ENCODE measurements at places on chromosomes 16 and 17.
A peak's percentile ranks its signal among the peaks of the same experiment; 100 is the strongest.

GRCh38 chr16:72751076-72751475 lies 296.9 kb downstream of the ZFHX3 start:
- no peak for DNase-seq

DNA sequence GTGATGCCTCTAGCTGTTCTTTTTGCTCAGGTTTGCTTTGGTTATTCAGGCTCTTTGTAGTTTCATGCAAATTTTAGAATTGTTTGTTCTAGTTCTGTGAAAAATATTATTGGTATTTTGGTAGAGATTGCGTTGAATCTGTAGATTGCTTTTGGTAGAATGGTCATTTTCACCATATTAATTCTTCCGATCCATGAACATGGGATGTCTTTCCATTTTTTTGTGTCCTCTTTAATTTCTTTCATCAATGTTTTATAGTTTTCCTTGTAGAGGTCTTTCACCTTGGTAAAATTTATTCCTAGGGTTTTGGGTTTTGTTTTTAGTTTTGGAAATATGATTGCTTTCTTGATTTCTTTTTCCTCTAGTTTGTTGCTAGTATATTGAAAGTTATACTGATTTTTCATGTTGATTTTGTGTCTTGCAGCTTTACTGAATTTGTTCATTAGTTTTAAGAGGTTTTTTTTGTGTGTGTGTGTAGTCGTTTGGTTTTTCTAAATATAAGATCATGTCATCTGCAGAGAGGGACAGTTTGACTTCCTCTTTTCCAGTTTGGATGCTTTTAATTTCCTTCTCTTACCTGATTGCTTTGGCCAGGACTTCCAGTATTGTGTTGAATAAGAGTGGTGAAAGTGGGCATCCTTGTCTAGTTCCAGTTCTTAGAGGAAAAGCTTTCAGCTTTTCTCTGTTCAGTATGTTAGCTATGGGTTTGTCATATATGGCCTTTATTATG lies 42.4 kb downstream of the NSRP1 start:
- no peak for DNase-seq

DNA sequence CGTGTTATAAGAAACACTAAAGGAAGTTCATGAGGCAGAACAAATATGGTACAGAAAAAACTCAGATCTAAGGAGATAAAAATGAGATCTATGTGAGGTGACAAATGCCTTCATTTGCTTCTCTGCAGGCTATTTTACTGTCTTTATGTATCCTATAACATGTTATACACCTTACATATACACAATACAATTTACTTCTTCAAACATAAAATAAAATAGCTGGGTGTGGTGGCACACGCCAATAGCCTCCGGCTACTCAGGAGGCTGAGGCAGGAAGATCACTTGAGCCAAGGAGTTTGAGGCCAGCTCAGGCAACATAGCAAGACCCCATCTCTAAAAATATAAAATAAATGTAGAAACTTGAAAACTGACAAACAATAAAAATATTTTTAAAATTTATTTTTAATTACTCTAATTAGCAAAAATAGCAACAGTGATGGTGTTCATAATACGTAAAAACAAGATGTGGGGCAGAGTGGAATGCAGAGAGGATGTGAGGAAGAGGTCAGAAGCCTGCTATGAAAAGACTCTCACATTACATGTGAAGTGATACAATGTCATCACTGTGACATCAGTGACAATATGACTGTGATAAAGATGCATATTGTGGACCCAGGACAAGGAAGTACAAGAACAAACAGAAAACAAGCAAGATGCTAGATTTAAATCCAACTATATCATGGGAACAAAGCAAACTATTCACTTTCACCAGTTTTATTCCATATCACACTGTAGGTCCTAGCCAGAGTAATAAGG lies 31.0 kb downstream of the VPS53 start:
- DNase-seq, result no peak

DNA sequence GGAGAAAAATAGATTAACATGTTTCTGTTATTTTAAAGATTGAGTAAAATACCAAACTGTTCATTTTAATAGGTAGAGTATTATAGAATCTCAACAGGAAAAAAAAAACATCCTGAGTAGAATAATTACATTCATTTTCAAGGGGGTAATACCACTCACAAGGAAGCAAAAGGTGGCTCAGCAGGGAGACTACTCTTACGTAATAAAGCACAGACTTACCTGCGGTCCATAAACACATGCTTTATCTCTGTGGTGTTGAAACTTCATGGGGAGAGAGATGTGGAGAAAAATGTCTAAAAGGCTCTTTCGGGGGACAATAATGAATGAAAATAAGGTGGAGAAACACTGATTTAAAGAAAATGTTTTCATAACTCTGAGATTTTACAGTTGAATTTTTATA lies 171.7 kb downstream of the MRTFB start:
- DNase-seq, result no peak

DNA sequence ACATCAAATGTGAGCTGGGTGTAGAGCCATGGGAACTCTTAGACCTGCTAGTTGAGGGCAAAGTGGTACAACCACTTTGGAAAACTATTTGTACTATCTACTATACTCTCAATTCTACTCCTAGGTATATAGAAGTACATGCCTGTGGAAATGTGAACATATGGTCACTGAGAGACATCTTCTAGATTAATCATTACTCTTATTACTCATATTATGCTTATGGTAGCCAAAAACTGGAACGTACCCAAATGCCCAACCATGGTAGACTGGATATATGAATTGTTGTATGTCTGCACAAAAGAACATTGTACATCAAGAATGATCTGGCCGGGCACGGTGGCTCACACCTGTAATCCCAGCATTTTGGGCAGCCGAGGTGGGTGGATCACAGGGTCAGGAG lies 2.7 kb downstream of the WDR45B start:
- DNase-seq, result no peak

DNA sequence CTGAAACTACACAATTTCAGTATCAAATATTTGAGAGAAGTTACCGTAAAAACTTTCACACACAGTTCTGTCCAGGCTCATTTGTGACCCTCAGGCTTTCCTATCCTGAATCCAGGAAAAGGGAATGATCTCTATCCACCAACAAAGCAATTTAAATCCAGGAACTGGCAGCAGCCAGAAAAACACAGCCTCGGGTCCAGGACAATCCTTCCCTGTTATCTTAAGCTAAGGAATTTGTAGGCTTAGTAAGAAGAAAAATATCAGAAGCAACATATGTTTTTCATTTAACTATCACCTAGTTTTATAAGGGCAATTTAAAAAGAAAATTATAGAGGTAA lies 47.1 kb downstream of the TEX2 start:
- DNase-seq, result no peak

- peak; percentile 36 for DNase-seq
Measured at GRCh38 chr17:39653662-39654331, 11.4 kb upstream of the TCAP start.

DNA sequence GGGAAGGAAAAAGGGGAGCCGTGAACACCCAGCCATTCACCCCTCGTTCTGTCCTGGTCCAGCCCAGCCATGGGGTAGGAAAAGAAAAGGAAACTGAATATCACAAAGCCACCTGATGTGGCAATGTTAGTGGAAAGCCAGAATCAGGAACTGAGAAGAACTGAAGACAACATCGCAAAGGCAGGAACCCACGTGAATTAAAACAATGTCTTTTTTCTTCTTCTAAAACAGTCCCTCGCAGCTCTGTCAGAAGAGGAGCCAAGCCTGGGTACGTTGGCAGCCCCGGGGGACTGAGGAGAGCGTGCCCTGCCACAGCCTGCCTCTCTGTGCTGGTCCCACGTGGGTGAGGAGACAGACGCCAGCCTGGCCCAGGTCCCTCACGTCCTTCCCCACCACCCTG lies 55.0 kb downstream of the ZNF423 start:
- DNase-seq, result no peak

GRCh38 chr17:57544401-57544800 lies 200.7 kb downstream of the CCDC182 start:
- no peak for DNase-seq

GRCh38 chr16:50411034-50411433 lies 42.2 kb upstream of the BRD7 start:
- no peak for DNase-seq

DNA sequence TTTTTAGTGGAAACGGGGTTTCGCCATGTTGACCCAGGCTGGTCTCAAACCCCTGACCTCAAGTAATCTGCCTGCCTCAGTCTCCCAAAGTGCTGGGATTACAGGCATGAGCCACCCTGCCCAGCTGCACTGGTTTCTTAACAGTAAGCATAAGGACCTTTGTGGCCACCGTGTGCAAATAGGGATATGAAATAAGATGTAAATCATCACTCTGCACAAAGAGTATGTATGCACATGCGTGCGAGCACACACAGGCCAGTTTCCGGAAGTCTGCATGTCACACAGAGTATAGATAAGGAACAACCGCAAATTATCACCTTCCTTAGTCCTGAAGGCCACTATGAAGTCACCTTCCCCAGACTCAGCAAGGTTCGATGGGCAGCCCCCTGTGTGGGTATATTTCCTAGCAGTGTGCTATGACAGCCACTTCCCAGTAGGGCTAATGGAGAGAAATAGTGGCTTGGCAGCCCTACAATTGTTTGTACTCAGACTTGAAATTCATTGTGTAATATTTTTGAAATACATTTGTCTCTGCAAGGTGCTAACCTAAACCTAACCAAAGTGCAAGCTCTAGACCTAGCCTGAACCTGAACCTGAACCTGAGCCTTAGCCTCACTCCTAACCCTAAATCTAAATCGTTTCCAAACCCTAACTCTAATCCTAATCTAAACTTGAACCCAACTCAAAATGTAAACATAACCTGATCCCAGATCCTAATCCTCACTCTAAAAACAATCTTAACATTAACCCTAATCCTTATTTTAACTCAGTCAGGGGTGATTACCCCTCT lies 48.4 kb upstream of the SKAP1 start:
- peak; percentile 27 for DNase-seq

DNA sequence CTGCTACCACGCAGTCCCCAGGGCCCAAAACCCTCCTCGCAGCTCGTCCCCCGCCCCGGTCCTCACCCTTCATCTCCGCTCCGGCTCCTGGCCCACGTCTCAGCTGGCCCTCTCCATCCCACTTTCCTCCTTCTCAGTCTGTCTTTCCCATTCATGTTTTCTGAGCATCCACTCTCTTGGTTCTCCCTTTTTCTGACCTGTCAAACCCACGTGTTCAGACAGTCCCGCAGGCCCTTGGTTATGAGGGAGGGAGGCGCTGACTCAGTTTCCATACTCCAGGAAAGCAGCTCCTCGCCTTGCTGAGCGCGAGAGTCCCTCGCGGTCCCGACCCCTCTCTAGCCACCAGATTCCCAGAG lies 392 bp upstream of the HID1 start:
- no peak for DNase-seq

DNA sequence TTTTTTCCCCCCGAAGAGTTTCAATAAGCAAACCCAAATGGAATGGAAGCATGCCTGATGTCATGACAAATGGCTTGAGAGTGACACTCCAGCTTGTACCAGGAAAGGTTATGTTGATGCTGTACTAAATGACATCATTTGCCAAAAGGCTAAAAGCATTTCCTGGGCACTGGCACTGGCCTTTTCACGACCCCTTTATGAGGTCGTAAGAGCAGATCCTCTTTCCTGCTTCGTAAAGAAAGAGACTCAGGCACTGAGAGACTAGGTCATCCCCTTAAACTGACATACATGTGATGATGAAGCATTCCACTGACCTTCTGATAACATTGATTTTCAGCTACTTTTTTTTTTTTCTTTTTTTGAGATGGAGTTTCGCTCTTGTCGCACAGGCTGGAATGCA lies 30.5 kb downstream of the CEP295NL start:
- no peak for DNase-seq

GRCh38 chr17:187130-187529 lies 5.7 kb upstream of the DOC2B start:
- DNase-seq, result no peak

DNA sequence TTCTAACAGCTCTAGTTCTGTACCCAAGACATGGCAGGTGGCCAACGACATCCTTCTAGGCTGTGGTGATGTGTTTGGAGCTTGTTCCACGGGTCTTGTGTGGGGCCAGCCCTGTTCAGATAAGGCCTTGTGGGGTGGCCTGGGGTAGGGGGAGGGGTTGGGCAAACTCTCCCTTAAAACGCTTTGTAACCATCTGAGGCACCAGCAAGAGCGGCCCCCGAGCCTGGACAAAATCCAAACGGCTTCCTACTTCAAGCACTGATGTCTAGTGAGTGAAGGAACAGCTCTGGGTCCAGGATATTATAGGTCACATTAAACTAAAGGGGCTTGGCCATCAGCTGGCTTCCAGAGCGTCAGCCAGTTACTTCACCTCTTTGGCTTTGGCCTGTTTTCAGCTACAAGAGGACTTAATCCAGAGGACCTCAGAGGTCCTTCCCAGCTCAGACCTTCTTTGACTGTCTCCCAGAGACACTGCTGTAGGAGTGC lies 11.9 kb downstream of the SERPINF1 start:
- no peak for DNase-seq

- DNase-seq, result no peak
Measured at GRCh38 chr16:75219838-75220237, 1.1 kb downstream of the CTRB1 start.

DNA sequence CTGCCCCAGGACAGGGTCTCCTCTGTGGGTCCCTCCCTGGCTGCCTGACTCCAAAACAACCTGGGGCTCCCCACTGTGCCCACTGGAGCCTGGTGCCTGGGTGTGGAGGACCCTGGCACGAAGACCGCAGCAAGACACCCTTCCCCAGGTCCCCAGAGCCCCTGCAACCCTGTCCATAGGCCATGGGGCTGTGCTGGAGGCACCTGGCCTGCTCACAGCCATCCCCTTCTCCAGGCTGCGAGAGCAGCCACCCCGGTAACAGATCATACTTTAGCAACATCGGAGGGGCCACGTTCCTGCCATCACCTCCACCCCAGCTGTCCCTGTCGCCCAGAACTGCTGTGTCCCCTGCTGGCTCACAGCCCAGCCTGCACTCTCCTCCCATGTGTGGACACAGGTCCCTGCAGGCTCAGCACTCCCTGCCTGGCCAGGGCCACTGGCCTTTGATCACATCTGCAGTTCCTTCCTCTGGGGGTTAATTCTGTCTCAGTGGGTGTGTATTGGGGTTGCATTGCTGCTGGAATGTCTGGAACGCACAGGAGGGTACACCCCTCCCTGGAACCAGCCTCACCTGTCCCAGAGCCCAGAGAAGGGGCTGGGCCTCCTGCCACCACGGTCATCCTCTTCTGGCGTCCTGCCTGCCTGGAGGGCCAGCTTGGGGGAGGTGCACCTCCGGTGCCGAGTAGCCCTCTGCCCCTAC lies 12.2 kb downstream of the PPL start:
- DNase-seq, result no peak

GRCh38 chr17:14427900-14428647 lies 127.2 kb downstream of the HS3ST3B1 start:
- peak; percentile 27 for DNase-seq

- DNase-seq, result no peak
Measured at GRCh38 chr17:63309021-63309420, 137.1 kb downstream of the CYB561 start.
